Gastroesophageal sphincter (tissue), 4 donors: ENCODE measurements at places on chromosomes 5 and 9.
A peak's percentile ranks its signal among the peaks of the same experiment; 100 is the strongest.

- no peak for ATAC-seq
Measured at GRCh38 chr9:127075624-127076372, 46.6 kb downstream of the ANGPTL2 start.

DNA sequence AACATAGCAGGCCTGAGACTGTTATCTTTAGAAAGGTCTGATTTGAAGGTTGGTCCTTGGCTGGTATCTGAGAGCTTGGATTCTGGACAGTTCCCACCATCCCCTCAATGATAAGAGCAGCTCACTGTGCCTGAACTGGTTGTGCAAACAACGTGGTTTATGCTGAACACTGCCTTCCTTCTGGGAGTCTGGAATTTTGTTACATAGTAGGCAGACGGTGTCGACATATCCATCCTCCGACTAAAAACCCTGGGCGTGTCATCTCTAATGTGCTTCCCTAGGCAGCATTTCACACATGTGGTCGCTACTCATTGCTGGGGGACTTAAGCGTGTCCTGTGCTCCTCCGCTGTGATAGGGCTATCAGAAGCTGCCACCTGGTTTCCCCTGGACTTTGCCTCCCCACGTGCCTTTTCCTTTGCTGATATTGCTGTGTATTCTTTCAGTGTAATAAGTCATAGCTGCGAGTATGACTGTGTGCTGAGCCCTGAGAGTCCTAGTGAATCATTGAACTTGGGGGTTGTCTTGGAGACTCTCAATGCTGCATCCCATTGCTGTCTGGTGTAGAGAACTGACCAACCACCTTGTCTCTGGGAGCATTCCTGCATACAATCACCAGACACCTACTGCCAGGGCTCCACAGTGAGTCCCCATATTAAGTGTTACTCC, 119.1 kb upstream of the TBC1D2 start:
- ATAC-seq, result no peak

DNA sequence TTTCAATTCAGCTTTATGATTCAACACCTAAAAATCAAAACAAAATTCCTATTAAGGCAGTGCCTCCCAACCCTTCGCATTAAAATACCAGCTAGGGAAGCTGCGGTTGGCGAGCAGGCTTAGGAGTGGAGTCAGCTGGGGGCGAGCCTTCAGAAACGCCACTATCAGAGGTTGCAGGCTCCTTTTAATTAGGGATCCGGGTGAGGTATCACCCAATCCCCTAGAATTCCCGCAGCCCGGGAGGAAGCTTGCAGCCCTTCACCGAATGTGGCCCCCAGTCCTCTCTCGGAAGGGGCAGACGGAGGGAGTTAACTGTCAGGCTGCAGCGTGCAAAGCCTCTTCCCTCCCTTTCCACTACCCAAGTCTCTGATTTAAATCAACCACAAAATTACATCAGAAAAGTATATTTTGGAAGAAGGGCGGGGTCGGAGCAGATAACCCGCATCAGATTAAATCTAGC, 1.7 kb downstream of the STC2 start:
- ATAC-seq, result no peak

GRCh38 chr5:21802100-21802499, 1051.0 kb downstream of the CDH12 start:
- ATAC-seq, result no peak

GRCh38 chr9:138120511-138121437, 243.2 kb downstream of the CACNA1B start:
- no peak for ATAC-seq

GRCh38 chr5:34042321-34042720, 692 bp downstream of the C1QTNF3 start:
- ATAC-seq, result peak; percentile 37

DNA sequence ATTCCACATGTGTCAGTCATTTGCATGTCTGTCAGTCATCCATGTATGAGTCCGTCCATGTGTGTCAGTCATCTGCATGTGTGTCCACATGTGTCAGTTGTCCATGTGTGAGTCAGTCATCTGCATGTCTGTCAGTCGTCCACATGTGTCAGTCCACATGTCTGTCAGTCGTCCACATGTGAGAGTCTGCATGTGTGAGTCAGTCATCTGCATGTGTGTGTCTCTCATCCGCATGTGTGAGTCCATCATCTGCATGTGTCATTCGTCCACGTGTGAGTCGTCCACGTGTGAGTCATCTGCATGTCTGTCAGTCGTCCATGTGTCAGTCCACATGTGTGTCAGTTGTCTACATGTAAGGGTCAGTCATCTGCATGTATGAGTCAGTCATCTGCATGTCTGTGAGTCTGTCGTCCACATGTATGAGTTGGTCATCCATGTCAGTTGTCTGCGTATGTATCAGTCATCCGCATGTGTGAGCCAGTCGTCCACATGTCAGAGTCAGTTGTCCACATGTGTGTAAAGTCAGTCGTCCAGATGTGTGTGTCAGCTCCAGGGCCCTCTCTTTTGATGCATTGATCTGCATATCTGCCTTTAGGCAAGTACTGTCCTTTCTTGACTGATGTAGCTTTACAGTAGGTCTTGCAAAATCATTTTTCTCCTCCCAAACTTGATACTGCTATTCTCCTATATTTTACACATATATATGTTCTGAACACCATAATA, 72.5 kb upstream of the CACNA1B start:
- ATAC-seq, result no peak

- ATAC-seq, result no peak
Measured at GRCh38 chr9:1013021-1013420, 36.6 kb downstream of the DMRT3 start.

DNA sequence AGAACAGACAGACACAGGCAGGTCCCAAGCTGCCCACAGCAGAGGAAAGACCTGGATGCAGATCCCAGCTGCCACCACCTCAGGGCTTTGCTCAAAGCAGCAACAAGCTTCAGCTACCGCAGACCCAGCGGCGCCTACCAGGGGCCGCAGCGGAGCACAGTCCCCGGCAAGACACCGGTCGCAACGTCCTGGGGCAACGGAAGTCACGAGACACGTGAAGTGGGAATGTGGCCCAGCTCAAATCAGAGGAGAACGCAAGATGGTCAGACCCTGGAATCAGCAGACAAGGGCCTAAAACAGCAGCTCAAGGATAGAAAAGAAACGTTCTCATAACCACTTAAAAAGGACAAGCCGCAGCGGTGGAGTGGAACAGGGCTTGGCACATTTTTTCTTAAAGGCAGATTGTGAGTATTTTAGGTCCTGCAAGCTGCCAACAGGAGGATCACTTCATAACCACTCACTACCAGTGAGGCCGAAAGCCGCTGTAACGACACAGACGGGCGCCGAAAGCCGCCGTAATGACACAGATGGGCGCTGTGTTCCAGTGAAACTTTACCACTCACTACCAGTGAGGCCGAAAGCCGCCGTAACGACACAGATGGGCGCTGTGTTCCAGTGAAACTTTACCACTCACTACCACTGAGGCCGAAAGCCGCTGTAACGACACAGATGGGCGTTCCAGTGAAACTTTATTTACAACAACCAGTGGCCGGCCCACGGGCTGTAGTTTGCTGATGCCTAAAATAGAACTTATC, 21.7 kb downstream of the SLC9A3 start:
- ATAC-seq, result no peak

DNA sequence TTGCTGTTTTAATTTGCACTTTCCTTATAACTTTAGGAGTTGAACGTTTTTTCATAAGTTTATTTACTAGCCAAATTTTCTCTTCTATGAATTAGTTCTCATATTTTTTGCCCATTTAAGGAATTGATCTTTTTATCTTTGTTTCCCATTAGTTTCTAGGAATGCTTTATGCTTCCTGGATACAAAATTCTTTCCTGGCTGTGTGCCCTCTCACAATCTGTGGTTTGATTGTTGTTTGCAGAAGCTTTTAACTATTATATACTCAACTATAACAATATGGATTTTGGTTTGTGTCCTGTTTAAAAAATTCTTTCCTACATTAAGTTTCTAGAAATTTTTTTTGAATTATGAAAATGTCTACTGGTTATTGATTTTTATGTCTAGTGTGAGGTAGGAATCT, 206.3 kb downstream of the CSNK1G3 start:
- no peak for ATAC-seq

- no peak for ATAC-seq
Measured at GRCh38 chr5:14202462-14202861, 59.3 kb downstream of the TRIO start.

- peak; percentile 64 for ATAC-seq
Measured at GRCh38 chr9:22682961-22683699, 236.5 kb downstream of the DMRTA1 start.

- no peak for ATAC-seq
Measured at GRCh38 chr5:40217553-40217952, 462.2 kb upstream of the PTGER4 start.

GRCh38 chr5:150758203-150758530, 650 bp downstream of the DCTN4 start:
- peak; percentile 28 for ATAC-seq

DNA sequence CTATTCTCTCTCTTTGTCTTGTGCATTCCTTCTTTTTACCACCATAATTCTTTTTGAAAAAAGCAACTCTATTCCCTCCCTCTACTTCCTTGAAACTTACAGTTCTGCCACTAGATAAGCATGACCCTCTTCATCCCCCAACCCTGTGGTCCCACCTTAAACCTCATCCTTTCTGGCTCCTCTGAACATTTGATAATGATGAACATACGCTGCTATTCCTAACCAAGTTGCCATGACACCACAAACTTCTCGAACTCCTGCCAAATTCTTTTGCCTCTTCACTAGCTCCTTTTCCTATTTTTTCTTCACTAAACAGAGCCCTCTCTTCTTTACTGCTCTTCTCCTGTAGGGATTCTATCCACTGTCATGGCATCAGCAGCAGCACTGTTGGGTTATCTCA, 57.1 kb downstream of the MOCS2 start:
- no peak for ATAC-seq

DNA sequence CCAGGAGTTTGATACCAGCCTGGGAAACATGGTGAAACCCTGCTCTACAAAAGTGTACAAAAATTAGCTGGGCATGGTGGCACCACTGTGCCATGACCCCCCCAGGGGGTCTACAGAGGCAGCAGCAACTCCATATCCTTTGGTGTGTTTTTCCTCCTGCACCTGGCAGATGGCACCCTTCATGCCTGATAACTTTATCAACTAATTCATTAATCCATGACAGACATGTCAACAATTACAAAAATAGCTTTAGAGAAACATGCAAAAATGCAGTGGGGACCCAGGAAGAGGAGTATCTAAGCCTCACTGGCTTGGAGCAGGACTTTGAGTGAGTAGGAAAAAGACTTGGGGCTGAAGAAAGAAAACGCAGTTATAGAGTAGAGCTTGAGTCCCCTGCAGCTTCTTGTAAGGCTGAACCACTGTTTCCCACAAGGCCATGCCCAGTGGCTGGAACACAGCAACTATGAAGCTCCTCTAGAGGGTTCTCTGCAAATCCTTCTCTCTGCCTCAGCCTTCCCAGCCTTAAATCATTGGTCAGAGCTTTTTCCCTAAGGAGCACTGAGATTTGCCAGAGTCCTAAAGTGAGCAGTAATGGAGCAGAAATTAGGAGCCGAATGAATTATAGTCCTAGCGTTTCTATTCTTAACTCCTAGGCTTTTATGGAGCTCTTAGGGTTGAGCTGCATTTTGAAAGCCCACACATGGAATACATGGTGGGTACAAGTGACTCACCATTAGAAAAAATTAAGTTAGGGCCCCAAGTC, 25.5 kb upstream of the B4GALT1 start:
- no peak for ATAC-seq

DNA sequence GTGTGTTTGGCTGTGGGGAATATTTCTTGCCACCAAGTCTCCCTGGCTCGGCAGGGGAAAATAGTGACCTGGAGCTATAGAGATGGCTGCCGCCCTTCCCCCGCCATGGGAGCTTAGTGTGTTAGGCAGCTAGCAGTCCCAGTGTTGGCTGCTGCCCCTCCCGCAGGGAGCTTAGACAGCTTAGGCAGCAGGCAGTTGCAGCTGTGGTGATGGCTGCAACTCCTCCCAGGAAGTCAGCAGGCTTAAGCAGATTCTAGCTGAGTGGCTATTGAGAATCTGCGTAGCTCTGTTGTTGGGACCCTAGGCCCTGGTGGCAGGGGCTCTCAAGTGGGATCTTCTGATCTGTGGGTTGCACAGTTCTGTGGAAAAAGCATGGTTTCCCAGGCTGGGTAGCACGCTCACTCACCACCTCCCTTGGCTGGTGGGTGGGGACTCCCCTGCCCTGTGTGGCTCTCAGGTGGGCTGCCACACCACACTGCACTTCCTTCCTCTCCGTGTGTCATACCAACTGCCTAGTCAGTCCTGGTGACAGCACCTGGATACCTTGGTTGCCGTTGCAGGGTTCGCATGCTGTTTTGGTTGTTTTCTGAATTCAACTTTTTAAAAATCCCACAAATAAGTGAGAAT, 9.3 kb downstream of the OR1N2 start:
- ATAC-seq, result no peak

DNA sequence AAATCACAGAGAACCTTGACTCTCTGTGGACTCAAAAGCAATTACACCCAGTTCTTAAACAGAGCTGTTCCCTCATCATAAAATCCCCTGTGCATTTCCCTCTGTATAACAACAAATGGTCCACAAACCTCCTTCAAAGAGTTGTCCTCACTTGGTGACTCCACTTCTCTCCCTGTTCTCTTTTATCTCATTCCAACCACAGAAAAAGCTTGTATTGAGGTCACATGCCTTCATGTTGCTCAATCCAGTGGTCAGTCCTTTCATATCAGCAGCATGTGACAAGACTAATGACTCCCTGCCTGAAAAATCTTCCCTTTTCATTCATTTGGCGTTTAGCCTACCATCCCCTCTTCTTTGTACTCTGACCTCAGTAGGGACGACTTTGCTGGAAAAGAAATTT, 158.0 kb downstream of the DEPDC1B start:
- peak; percentile 29 for ATAC-seq

DNA sequence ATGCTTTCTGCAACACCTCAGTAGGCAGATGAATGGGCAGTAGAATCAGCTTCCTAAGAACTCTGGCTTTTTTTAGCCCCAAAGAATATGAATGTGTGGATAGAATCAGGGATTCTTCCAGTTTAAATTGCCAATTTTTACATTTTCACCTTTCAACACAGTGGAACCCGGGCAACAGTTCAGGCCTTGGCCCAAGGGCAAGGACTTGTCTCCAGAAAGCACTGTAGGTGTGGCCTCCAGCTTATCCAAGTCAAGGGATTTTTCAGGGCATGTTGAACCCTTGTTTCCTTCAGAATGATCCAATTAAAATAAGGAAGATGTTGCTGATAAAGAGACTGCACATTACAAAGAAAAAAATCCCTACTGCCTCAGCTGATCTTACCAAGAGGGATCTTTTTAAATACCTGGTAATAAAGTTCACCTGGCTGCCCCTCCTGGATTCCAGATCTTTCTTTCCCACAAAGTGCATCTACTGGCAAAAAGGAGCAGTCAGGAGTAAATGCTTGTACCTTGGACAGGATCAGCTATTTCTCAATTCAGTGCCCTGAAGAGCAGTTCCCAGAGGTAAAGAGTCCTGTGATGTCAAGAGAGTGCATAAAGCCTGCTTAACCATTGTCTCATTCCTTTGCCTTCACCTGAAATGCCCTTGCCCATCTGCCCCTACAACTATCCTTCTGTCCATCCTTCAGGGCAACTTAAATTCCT, 80.1 kb upstream of the PLPP6 start:
- no peak for ATAC-seq
